ENCODE measurements at places on chromosomes 4 and X.

GRCh38 chr4:87306056-87306455 is 16.6 kb downstream of the HSD17B13 start:
- DNase-seq, result no peak

GRCh38 chr4:158202481-158202880 is 7.8 kb upstream of the TMEM144 start:
- no peak for DNase-seq

DNA sequence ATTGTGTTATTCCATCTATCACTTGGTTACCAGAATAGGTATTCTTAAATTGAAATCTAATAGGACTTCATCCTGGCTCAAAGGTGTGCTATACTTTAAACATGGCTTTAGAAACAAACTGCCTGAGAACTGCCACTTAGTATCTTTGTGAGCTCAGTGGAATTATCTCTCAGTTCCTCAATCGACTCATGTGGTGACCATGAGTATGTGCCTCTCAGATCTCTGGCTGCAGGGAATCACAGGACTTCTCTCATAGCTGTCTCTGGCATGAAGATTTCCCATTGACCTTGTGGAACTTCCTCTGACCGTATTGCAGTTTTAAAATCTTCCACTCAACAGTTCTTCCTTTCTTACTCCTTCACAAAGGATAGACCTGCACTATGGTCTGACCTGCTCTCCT is 681.9 kb upstream of the BOD1L1 start:
- DNase-seq, result no peak

- peak; percentile 54 for DNase-seq
Measured at GRCh38 chr4:136392576-136392975, 1139.7 kb downstream of the PCDH18 start.

- no peak for DNase-seq
Measured at GRCh38 chr4:10020106-10020505, 1.2 kb downstream of the SLC2A9 start.
